Stimulated activated CD4-positive, alpha-beta T cell treated with anti-CD3 and anti-CD28 coated beads, Interleukin-4, amount 100 ng/mL, for 24 hours (primary cell): ENCODE measurements at places on chromosomes 13 and 19.

DNA sequence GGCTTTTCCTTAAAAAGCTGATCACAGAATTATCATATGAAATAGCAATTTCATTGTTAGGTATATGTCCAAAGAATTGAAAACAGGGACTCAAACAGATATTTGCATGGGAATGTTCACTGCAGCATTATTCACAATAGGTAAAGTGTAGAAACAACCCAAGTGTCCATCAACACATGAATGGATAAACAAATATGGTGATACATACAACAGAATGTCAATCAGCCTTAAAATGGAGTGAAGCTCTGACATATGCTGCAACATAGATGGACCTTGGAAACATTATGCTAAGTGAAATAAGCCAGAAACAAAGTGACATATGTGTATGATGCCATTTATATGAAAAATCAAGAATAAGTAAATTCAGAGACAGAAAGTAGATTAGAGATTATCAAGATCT, 6.1 kb upstream of the CEACAM1 start:
- no peak for DNase-seq

GRCh38 chr19:31256593-31256960, 92.7 kb downstream of the TSHZ3 start:
- DNase-seq: no peak

DNA sequence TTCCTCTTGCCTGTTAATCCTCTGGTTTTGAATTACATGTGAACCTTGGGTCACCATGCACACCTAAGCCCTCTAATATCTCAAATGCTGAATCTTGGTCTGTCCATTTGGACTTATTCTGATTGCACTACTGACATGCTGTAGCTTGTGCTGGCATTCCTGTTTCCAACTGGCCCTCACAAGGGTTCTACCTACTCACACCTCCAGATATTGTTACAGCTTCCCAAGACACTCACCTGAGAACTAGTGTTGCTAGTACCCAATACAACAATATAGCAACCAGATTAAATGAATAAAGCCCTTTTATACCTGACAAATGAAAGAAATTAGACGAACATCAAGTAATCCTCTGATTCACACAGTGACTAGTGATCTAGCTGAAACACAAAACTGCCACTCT, 16.6 kb downstream of the TEX30 start:
- no peak for DNase-seq

DNA sequence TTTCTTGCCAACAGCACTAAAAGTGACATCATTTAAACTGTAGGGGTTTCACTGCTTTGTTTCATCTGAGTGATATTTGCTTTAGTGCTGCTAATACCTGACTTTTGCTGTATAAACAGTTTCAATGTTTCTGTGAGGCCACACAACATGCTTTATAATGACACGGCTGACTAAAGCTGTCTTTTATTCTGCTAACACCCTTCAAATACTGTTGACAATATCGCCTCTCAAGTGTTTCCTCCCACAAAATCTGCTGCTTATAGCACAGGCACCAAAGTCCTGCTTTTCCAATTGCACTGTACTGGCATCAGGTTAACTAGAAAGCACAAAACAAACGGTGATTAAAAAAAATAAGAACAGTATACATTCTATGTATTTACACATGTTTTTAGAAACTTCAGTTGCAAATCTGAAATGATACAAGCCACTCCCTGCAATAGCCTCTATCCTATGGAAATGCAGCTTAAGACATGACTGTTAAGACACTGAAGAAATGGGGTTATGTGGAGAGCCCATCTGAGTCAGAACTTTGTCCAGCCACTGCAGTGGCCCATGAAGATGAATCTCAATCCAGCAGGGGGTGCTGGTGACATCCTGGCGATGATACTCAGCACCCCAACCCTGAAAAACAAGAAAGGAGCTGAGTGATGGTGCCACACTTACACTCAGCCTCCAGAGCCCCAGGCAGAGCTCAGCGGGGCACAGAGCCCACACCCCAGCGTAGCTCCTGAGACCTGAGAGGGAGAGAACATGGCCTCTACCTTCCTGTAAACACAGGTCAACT, 29.4 kb downstream of the RFXAP start:
- no peak for DNase-seq

- DNase-seq: no peak
Measured at GRCh38 chr19:16429066-16429758, 42.6 kb downstream of the EPS15L1 start.

DNA sequence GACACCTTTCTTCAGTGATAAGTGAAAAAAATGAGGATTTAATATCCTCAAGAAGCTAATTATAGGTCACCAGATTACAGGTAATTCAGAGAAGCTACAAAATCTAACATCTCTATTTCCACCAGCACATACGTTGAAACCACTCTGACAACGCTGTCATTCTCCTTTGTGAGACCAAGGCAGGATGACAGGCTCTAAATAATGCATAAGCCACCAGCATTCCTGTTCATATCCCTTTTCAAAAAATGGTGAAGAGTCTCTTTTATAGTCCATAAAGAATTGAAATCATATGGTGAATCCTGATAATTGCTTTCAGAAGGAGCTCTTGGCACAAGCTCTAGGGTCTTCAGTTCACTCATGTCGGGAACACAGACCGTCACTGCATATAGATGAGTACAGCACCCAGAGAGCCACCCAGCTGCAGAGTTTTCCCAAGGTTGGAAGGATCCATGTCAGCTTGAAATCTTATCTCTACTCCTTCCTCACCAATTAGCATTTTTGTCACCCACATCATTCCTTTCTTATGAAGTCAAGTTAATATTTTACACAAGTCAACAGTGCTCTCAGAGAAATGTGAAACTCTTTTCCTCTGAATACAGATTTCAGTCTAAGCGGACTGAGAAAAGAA, 431.4 kb downstream of the TBC1D4 start:
- no peak for DNase-seq

DNA sequence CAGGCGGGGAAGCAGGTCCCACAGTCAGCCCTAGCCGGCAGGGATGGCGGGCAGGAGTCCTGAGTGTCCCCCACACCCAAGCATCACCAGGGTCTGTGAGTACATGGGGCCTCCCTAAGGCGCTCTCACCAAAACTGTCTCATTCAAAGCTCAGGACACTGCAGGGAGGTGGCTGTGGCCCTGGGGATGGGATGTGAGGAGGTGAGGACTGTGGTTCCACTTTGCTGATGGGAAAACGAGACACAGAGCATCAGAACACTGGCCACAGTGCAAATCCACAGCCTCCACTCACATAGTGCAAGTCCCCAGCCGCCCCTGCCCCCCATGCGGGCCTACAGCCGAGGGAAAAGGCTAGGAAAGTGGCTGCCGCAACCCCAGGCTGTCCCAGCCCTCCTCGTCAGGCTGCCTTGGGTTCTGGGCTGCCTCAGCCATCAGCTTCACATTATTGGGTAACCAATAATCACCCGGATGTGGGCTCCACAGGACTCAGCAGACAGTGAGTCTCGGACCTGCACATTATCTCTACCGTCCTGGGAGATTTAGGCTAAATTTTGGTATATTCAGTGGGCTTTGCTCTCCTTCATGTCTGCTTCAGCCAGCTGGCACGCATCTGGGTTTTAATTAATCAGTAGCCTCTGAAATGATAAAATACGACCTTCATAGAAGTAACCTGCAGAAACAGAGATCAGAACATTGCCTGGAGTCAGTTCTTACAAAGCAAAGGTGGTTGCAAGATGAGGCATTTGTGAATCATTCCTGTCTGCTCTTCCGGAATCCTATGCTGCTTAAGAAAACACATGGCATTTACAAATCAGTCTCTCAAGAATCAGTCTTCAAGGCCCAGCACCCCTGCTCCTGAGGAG, 77.0 kb downstream of the SOX1 start:
- no peak for DNase-seq

DNA sequence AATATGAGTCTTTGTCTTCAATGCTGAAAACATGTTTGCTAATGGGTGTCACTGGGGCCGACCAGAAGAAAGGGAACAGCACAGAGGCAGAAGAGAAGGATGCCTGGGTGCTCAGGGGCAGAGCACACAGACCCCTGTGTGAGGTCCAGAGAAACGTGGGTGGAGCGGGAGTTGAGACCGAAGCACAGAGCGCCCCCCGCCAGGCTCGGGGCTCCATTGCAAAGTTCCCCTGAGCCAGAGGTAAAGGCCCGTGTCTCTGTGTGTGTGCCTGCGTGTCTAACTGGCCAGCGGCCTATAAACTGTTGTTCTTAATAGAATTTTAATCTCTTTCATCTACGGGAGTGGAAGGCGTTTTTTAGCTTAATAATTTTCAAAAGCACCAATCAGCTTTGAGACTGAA, 343.1 kb downstream of the TEX29 start:
- no peak for DNase-seq

- DNase-seq: no peak
Measured at GRCh38 chr19:51490676-51491075, 10.9 kb downstream of the SIGLEC12 start.

GRCh38 chr13:42361701-42362100, 89.7 kb downstream of the AKAP11 start:
- no peak for DNase-seq

DNA sequence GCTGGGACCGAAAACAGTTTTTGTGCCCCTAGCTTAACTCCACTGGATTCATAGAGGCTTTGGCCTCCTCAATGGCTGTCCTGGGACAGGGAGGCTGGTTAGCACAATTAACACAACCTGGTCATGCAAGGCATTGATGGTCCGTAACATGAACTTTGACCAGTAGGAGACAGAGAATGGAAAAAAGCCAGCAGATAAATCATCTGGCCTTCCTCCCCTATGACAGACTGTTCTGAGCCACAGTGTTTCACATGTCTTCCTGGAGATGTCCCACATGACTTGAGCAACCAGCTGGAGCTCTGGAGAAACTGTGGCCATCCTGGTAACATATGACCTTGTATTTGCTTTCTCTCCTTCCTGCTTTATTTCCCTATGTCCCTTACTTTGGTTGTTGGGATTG, 244.2 kb downstream of the UQCRFS1 start:
- DNase-seq: no peak

GRCh38 chr13:23680845-23681669, 110.8 kb downstream of the TNFRSF19 start:
- DNase-seq: no peak

DNA sequence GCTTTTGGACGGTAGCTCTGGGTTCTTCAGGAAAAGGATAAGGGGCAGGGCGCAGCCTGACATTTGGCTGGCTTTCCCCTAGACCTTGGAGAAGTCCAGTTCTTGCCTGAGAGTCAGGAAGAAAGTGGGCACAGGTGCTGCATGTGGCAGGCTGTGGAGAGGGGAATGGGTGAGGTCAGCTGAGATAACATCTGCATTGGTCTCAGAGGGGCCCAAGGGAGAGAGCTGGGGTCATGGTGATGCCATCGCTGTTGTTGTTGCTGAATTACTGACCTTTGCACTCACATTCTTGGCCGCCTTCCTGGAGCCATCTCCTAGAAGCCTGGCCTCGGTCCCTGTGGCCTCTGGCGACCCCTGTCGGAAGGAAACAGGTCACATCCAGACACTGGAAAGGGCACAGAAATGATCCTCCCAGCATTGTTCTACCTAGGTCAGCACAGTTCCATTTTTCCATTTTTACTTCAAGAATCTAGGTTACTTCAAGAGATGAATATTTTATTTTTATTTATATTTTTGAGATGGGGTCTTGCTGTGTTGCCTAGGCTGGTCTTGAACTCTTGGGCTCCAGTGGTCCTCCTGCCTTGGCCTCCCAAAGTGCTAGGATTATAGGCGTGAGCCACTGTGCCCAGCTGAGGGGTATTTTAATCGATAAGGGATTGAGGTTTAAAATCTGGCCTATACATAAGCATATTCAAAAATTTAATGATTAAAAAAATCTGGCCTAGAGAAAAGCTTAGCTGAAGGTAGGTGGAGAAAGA, 6.5 kb upstream of the LIPE start:
- DNase-seq: peak; percentile 74

DNA sequence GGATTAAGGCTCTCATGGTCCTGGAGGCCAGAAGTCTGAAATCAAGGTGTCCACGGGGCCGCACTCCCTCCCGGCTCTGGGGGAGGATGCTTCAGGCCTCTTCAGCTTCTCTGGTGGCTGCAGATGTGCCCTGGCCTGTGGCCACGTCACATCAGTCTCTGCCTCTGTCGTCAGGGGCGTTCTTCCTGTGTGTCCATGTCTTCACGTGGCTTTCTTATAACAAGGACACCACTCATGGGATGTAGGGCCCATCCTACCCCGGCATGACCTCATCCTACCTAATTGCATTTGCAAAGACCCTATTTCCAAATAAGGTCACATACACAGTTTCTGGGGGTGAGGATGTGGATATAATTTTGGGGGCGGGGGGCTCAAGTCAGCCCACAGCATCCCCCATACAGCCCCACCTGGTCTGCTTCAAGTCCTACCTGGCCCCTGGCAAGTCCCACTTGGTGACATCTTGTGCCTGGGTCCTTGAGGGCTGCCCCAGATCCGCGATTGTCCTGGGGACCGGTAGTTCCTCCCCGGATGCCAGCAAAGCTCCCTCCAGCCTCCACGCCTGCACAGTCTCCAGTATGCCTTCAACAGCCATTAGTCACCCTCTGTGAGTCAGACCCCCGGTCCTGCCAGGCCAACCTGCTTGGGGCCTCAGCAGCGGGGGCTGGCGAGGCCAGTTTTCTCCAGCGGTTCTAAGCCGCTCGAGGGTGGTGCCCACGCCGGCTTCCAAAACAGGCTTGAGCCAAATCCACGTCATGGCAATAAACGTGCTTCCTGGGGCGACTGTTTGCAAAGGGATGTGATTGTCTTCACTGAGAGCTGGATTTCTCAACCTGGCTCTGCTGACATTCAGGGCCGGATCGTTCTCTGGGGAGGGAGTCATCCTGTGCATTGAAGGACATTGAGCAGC, 32.2 kb downstream of the MYO9B start:
- no peak for DNase-seq

GRCh38 chr19:29145756-29146155, 67.2 kb downstream of the UQCRFS1 start:
- no peak for DNase-seq

- no peak for DNase-seq
Measured at GRCh38 chr19:33286899-33287298, 15.4 kb downstream of the CEBPA start.

DNA sequence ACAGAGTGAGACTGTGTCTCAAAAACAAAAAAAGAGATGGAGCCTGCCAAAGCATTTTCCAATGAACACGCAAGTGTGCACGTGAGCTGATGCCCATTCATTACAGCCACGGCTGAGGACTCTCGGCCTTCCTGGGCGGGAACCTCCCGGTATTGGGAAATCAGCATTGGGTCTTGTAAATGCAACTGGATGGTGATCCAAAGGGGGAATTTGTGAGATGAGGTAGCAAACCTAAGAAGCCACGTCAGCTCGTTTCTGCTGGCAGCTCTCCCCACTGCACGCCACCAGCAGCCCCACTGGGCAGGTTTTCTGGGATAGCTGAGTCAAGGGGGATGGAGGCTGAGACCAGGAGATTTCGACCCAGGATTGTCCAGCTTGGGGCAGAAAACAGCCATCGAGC, 11.5 kb downstream of the C13orf46 start:
- DNase-seq: no peak

GRCh38 chr13:90751026-90751425, 596.5 kb upstream of the MIR17HG start:
- DNase-seq: no peak

DNA sequence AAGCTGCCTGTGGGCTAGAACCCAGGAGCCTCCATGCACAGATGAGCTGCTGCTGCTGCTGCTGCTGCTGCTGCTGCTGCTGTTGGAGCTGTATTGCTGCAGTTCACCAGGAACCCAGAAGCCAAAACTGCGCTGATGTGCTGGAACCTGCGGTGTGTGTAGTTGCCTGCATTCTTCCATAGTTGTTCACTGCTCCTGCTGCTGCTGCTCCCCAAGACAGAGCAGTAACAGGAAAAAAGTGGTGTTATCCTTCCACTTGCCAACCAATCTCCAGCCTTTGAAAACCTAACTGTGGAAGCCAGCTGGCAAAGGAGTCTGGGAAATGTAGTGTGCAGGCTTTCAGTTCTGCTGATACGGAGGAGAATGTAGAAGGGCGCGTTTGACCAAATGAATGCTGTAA, 37.9 kb downstream of the ARHGAP35 start:
- no peak for DNase-seq

GRCh38 chr13:75968103-75968838, 332.1 kb downstream of the LMO7 start:
- no peak for DNase-seq
